A549 treated with GW870086 at 1 μM for 4 hours (cell line): ENCODE measurements at places on chromosomes 5 and 9. TPM values are rescaled to one million over a fixed set of nuclear protein-coding genes. Genes with fewer than 3 reads are reported as not detected.

The LURAP1L gene
- 23.6 to 33.9 TPM (median 32.4 TPM) in 5 replicates for total RNA-seq

The IFNB1 gene
- total RNA-seq, result not detected in 5 replicates

The CDH6 gene
- 0.10 to 0.22 TPM (median 0.16 TPM) in 4 of 5 replicates, not detected in the other for total RNA-seq

The KCNV2 gene
- not detected in 5 replicates for total RNA-seq

The TSSK1B gene
- total RNA-seq, result not detected in 5 replicates

The CARD6 gene
- total RNA-seq, result 2.9 to 3.3 TPM (median 3.1 TPM) in 5 replicates

The PCDHA11 gene
- 0.06 to 0.96 TPM (median 0.11 TPM) in 5 replicates for total RNA-seq

The DBH gene
- total RNA-seq, result not detected in 5 replicates

The KIAA1958 gene
- total RNA-seq, result 1.5 to 2.6 TPM (median 2.1 TPM) in 5 replicates

The NDFIP1 gene
- total RNA-seq, result 44.4 to 57.8 TPM (median 50.9 TPM) in 5 replicates

The BNC2 gene
- total RNA-seq, result 5.2 to 7.5 TPM (median 6.6 TPM) in 5 replicates

The C5orf58 gene
- not detected in 5 replicates for total RNA-seq

The AIF1L gene
- total RNA-seq, result 1.6 to 2.4 TPM (median 1.7 TPM) in 5 replicates

The ACTBL2 gene
- 0.05 to 0.11 TPM (median 0.07 TPM) in 3 of 5 replicates, not detected in the others for total RNA-seq

The ZNG1C gene
- 57.8 to 88.1 TPM (median 71.0 TPM) in 5 replicates for total RNA-seq

The PCDHA2 gene
- total RNA-seq, result 0.06 to 0.10 TPM (median 0.07 TPM) in 3 of 5 replicates, not detected in the others

The HK3 gene
- 0.05 to 0.13 TPM in 2 of 5 replicates, not detected in the others for total RNA-seq

The SLC25A2 gene
- not detected in 5 replicates for total RNA-seq

The LSM11 gene
- total RNA-seq, result 2.3 to 3.3 TPM (median 3.0 TPM) in 5 replicates

The ZNF474 gene
- total RNA-seq, result 0.18 to 0.31 TPM (median 0.21 TPM) in 5 replicates

The LIX1 gene
- total RNA-seq, result not detected in 5 replicates

The RLN2 gene
- total RNA-seq, result 0.17 to 0.39 TPM (median 0.39 TPM) in 3 of 5 replicates, not detected in the others

The NRG2 gene
- 1.4 to 2.2 TPM (median 1.6 TPM) in 5 replicates for total RNA-seq

The GTF3C4 gene
- 17.2 to 21.0 TPM (median 18.7 TPM) in 5 replicates for total RNA-seq

The CDKN2B gene
- not detected in 5 replicates for total RNA-seq

The PDE6A gene
- total RNA-seq, result 0.09 to 0.28 TPM (median 0.23 TPM) in 5 replicates

The CTXN3 gene
- not detected in 5 replicates for total RNA-seq

The RAD17 gene
- total RNA-seq, result 13.4 to 18.4 TPM (median 16.5 TPM) in 5 replicates

The CCNH gene
- 38.0 to 60.2 TPM (median 44.6 TPM) in 5 replicates for total RNA-seq

The DRD1 gene
- total RNA-seq, result 0.13 to 0.23 TPM (median 0.17 TPM) in 5 replicates

The CCL28 gene
- total RNA-seq, result 0.07 to 0.23 TPM (median 0.13 TPM) in 5 replicates

The ANKRD31 gene
- total RNA-seq, result 0.02 to 0.08 TPM (median 0.06 TPM) in 5 replicates

The PLPP6 gene
- total RNA-seq, result 8.0 to 11.5 TPM (median 11.0 TPM) in 5 replicates

The CDX1 gene
- total RNA-seq, result not detected in 5 replicates

The CDC25C gene
- 8.6 to 11.7 TPM (median 10.5 TPM) in 5 replicates for total RNA-seq

The TTC23L gene
- total RNA-seq, result 0.13 to 0.31 TPM (median 0.20 TPM) in 4 of 5 replicates, not detected in the other

The MYMK gene
- total RNA-seq, result not detected in 5 replicates

The TGFBI gene
- 1,294 to 1,839 TPM (median 1,618 TPM) in 5 replicates for total RNA-seq

The MELK gene
- 62.8 to 78.4 TPM (median 68.5 TPM) in 5 replicates for total RNA-seq

The TEX48 gene
- total RNA-seq, result not detected in 5 replicates

The GZMA gene
- not detected in 5 replicates for total RNA-seq

The GCNT1 gene
- 2.3 to 4.4 TPM (median 3.8 TPM) in 5 replicates for total RNA-seq

The ALG2 gene
- total RNA-seq, result 46.5 to 51.8 TPM (median 48.7 TPM) in 5 replicates
